Stimulated activated CD8-positive, alpha-beta memory T cell treated with anti-CD3 and anti-CD28 coated beads, Interleukin-7, amount 100 ng/mL, for 1 hour (primary cell): ENCODE measurements at places on chromosomes 13 and 19.

DNA sequence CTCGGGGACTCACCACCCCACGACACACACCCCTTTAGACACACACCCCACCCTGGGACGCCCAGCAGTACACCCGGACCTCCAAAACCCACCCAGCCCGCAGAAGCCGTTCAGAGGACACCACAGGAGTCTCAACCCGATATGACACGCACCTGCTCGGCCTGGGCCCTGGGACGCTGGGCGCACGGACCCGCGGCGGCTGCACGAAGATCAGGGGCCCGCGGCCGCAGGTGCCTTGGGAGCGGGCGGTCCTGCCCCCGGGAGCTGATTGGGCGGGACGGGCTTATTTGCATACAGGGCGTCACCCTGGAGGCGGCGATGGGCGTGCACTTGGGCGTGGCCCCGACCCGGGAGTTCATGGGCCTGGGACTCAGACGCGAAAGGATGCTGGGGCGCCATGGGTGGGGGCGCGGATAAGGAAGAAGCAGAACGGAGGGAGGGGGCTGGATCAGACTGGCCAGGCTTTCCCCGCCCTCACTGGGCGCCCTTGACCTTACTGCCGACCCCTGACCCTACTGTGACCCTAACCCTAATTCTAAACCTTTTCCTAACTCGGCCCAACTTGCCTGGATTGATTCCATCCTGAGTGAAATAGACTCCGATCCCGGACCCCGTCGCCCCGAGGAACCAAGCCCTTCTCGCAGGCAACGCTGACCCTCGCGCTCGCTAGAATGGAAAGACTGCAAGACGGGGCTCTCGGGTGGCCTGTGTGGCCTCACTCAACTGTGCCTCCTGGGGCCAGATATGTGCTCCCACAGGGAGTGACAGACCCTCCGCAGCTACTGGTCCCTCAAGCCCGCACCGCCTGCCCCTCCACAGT lies at the start of gene MEF2B:
TSS of gene MEF2B (minus strand) at position 211 of the 820 bp plus-strand sequence. CDS start 19,528 bp downstream, outside the sequence.
- DNase-seq, result peak; percentile 48

DNA sequence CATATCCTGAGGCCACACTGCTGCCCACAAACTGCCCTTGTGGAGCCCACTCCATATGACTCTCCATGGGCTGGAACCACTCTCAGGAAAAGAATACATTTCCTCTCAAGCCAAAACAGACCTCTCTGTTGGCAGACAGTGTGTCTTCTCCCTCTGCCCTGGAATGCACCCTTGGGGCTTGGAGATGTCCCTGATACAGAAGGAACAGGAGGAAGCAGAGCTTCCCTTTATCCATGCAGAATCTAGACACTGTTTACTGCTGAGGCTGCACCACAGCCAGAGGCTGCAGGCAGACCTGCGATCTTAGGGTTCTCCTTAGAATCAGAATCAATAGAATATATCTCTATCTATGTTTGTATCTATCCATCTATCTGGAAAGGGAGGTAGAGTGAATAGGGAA lies 26.8 kb upstream of the CYP4F8 start:
- DNase-seq, result no peak

DNA sequence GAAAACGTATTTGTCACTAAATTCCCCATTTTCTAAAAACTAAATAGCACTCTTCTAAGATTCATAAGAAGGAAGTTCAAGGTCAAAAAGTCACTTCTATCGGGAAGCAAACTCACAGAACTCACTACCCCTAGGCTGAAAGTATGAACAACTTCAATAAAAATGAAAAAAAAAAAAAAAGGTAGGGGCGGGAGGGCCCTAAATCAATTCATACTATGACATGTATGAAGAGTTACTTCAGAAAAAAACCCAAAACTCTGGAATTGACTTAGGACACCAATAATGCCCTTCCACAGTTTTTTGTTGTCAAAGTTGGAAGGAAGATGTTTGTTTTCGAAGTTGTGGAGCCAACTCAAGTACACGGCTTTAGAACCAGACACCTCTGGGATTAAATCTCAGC lies 1.1 kb downstream of the SUCLA2 start:
- DNase-seq, result no peak

DNA sequence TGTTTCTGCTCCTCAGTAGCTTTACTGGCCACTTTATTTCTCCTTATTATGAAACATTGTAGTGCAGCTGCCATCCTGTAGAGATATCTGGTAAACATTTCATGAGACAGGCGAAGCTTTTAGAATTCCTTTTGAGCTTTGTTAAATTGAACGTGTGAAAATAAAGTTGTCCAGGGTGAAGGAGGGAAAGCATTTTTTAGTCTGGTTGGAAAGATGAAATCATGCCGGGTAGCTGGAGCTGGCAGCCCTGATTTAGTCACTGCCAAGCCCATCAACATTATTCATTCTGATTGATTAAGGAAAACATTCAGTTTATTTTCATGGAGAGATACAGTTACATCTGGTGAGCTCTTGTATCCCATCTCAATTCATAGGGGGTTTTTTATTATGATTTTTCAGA lies 326.2 kb upstream of the GPC6 start:
- DNase-seq, result no peak

DNA sequence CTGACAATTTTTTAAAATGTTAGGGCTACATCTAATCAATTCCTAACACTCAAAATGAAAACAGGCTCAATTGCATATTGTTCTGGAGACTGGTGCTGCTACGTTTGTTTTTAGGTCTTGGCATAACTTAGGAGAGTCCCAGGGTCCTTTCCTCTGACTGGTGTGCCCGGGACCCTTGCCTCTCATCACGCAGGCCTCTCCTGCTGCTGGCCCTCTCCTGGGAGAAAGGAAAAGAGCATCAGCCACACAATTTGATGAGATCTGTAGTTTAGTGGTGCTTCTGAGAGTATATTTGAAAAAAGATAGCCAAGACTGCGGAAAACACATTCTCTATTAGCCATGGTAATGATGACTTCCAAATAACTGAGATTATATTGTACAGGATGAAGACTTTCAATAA lies 380.0 kb downstream of the KLF12 start:
- no peak for DNase-seq

DNA sequence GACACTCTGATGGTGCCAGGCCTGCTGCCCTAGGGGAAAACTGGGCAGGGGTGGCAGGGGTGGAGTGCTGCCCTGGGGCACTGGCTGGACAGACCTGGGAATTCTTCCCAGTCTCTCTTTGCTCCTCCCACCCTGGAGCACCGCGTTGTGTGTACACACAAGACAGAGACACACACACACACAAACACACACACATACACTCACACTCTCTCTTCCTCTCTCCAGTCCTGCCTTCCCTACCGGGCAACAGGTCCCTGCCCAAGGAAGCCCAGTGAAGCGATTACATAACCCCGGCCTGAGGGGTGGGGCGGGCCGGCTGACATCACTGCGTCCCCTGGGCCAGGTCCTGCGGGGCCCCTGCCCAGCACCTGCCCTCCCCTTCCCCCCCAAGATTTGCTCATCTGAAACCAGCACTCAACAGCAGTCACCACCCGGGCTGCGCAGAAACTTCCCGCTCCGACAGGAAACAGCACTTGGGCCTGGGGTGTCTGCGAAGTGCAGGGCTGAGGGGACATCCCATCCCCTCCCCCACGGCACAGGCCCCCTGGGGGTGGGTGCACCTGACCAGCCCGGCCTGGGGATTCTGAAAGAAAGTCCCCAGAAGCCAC lies 1.2 kb downstream of the MKNK2 start:
- DNase-seq, result peak; percentile 32

- no peak for DNase-seq
Measured at GRCh38 chr13:60147361-60147760, 16.4 kb downstream of the DIAPH3 start.

DNA sequence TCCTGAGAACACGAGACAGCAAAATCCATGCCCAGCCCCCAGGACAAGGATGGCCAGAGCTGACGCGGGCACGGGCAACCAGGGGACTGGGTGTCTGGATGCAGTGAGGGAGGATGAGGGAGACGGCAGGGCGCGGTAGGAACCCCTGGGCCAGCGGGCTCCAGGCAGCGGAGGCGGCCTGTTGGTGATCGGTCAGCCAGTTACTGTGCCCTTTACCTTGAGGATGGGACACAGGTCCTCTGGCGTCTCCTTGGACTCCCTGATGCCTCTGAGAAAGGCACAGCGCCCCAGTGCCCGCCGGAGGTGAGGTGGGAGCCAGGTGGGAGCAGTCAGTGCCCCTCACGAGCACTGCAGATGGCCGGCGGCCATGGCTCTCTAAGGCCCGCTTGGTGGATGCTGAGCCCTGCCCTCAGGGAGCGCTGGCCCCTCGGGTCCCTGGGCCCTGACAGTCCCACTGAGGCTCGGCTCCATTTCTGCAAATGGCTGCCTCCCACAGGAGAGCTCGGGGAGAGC lies 31.2 kb downstream of the C13orf46 start:
- no peak for DNase-seq

- no peak for DNase-seq
Measured at GRCh38 chr13:43749503-43749902, 37.3 kb downstream of the ENOX1 start.
